ENCODE measurements at places on chromosomes 1 and 21.

DNA sequence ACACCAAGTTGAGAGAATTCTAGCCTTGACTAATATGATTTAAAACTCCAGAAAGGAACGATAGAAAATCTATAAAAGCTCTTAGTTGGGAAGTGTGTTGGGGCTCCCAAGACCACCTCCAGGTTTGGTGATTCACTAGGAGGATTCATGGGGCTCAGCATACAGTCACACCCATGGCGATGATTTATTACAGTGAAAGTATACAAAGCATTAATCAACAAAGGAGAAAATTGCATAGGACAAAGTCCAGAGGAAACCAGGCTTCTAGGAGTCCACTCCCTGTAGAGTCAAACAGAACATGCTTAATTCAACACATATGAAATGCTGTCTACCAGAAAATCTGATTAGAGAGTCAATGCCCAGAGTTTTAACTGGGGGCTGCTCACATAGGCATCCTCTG, 4.8 kb downstream of the CDCA8 start:
- DNase-seq, result no peak

GRCh38 chr1:14678011-14678638, 79.6 kb downstream of the KAZN start:
- DNase-seq, result no peak

- DNase-seq, result no peak
Measured at GRCh38 chr1:12028248-12028647, 8.9 kb downstream of the MIIP start.

DNA sequence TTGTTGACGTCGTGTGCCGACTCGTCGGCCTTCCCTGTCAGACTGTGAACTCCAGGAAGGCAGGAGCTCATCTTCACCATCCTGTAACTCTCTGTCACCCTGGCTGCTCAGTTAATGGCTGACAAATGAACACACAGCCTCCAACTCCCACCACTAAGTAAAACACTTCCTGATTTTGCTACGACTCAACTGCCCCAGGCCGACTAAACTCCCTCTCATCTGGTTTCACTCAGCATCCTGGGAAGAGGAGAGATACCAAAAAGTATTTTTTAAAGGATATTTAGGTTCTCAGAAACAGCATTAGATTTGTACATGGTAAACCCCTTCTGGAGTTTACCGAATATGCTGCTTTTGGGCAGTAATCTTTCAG, 18.2 kb upstream of the LHX4 start:
- peak; percentile 52 for DNase-seq

DNA sequence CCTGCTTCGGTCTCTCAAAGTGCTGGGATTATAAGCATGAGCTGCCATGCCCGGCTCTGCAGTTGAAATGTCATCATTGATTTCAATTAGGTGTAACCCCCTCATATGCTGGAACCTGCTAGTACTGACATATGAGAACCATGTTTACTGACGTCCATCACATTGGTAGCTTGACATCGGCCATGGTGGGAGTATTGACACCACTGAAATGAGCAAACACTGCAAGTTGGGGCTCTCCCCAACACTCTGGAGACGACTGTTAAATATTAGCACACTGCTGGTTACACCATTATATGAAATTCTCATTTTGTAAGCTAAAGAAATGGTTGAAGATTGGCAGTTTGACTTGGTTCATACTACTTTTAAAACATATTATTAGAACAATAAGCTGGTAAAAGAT, 63.7 kb downstream of the CNST start:
- no peak for DNase-seq

GRCh38 chr1:116724765-116725375, 29.4 kb upstream of the CD2 start:
- DNase-seq, result peak; percentile 54

DNA sequence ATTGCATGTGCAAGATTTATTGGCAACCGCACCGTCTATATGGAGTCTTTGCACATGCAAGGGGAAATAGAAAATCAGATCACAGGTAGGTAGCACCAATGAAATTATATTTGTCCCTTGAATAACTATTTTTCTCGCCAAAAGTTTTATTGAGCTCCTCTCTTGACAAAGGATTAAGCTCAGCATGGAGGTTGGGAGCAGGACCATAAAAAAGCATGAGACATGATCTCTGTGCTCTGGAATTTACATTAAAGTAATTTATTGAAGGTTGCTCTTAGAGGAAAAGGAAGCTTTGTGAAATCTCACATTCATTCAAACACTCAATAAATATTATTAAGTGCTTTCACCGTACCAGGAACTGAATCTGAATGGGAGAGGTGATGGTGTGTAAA, 66.0 kb upstream of the UBE2U start:
- DNase-seq, result no peak

DNA sequence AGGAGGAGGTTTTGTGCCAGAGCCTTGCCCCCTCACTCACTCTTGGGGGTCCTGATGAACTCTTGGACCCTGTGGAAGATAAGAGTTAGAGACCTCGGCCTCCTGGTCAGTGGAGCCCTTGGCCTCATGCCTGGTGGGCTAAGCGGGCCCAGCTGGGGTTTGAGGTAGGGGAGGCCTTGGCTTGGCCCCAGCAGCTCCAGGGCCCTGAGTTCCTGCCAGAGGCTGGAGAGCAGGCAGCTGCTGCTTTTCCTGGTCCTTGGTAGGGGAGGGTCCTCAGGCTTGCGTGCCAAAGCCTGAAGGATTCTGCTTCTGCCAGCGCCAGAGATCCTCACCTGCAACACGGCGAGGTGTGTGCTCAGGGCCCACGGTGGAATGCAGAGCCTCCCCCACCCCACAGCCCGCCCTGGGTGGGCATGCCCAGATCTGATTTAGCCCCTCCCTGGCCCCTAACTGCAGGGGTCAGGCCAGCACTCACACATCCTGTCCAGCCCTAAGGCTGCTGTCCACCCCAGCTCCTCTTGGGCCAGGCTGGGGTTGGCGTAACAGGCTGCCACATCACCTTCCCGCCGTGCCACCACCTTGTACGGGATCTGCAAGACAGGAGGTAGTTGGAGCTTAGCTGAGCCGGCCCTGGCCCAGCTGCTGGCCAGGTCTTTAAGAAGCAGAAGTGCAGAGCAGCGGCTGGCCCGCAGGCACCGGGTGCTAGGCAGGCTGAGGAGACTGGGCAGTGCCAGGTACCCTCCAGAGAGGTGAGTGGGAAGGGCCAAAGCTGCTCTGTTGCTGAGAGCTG, 4.7 kb downstream of the GALE start:
- DNase-seq, result no peak

GRCh38 chr1:21511579-21512522, 2.6 kb downstream of the ALPL start:
- no peak for DNase-seq

DNA sequence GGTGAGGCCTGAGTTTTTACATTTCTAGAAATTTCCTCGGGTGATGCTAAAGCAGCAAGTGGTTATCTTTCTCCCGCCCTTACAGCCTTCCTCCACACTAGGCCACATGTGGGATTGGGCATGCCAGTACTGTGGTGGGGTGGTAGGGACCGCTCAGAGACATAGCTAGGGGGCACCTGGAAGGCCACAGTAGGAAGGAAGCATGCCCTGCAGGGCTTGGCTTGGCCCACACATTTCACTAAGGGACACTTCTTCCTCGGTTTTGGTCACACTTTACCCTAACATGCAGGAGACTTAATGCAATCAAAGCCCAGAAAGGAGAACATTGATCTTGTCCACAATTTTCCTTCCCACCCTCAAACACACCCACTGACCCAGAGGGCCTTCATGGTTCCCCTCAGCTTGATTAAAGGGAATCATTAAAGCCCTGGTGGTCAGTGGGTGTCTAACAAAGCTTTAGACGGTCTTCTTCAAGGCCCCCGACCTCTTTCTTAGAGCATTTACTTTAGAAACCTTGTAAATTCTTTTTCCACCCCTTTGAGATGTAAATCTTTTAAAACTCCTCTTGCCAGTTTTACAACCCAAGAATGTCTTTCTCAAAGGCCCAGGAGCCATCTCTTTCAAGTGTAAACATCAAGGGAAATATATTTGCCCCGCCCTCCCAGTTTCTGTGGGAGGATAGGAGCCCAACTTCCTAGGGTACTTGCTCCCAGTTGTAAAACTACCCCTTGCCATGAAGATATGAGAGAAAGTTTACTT, 246.4 kb upstream of the PTBP2 start:
- no peak for DNase-seq

DNA sequence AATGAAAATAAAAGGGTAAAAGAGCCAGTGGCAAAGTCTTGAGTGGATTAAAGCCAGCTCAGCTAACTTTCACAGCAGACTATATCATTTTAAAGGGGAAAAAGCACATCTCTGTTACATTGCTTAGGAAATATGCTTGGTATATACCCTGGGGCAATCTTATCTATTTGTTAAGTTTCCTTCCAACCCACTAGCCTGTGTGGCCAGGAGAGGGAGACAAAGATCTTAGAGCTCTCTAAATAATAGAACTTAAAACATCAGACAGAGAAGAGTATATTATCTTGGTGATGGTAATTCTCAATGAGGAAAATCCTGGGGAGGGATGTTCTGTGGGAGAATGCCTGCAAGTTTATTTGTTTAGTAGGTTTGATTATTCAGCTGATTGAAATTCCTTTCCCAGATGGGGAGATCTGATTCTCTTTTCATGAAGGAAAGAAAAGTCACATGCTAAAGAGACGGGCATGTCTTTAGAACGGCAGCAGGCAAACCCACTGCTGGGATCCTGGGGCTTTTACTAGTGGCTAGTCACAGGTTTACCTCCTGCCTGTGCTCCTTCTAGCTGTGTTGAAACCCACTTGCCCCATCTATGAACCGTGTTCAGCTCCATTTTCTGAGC, 3.6 kb downstream of the KCNE2 start:
- peak; percentile 85 for DNase-seq

- DNase-seq, result no peak
Measured at GRCh38 chr1:10740123-10740522, 56.3 kb downstream of the CASZ1 start.

- no peak for DNase-seq
Measured at GRCh38 chr21:43585514-43585913, 73.8 kb downstream of the HSF2BP start.

DNA sequence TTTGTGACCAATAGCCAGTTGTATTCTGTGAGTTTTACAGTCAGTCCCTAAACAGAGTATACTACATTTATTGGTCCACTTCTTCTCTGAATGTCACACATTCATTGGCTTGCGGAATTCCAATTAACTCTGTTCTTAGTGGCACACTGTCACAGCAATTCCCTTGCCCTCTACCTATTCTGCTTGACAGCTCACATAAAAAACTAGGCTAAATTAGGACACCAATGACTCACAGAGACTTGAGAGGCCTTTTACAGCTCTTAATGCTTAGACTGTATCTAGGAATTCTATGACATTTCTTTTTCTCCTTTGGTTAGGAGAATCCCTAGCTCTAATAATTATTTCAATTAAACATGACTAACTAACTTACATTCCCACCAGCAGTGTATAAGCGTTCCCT, 104.1 kb downstream of the NEGR1 start:
- DNase-seq, result no peak

- peak; percentile 9 for DNase-seq
Measured at GRCh38 chr1:214660900-214661299, 57.9 kb downstream of the CENPF start.

DNA sequence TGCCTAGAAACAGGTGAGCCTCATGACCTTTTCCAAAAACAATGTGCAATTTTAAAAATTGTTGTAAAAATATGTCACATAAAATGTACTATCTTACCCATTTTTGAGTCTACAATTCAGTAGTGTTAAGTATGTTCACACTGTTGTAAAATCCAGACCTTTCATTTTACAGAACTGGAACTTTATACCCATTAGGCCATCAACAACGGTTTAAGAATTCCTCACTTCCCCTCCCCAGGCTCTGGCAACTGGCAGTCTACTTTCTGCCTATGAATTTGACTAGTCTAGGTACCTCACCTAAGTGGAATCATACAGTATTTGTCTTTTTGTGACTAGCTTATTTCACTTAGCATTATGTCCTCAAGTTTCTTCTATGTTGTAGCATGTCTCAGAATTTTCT, 8.6 kb downstream of the CTSE start:
- DNase-seq, result no peak

- no peak for DNase-seq
Measured at GRCh38 chr1:60108196-60108595, 34.6 kb upstream of the C1orf87 start.

- DNase-seq, result no peak
Measured at GRCh38 chr1:189499736-189500135, 977.9 kb downstream of the BRINP3 start.

GRCh38 chr1:214429951-214430770, 121.2 kb downstream of the PTPN14 start:
- DNase-seq, result no peak

GRCh38 chr1:64516301-64516700, 46.4 kb downstream of the CACHD1 start:
- DNase-seq, result no peak

GRCh38 chr21:33115631-33116510, 45.9 kb downstream of the OLIG1 start:
- DNase-seq, result peak; percentile 7

DNA sequence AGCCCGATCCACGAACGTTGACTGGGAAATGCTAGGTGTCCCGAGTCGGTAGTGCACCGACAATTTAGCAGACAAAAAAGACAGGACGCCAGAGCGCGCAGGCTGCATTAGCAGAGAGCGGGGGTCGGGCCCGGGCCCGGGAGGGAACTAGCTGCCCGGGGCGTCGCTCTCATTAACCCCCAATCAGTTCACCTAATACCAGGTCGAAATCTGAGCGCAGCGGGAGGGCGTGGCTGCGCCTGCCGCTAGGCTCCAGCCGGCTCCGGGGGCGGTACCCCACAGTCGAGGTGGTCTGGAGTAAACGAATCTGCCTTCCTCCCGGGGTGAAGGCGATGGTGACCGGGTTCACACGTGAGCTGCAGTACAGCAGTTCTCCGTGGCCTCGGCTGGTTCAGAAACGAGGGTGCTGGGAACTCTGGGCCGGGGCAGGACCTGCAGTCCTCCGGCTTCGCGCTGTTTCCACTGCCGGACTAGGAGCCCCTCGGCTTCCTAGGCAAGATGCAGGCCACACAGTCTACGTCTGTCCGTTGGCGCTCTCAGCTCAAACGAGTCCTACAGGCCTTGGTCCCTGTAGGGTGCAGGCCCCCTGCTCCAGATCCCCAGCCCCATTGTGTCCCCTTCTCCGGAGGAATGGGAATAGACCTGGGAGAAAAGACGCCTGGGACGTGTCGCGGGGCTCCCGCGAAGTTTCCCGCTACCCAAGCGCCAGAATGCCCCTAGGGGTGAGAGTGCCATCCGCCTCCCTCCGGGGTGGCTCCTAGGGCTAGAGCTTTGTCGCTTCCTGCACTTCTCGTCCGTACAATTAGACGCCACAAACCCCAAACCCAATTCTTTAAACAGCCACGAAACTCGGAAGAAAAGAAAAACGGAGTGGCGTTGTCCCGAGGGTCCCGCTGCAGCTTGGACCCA, 2.0 kb downstream of the GFI1 start:
- DNase-seq, result peak; percentile 62

GRCh38 chr1:230772457-230773395, 25.5 kb downstream of the CAPN9 start:
- DNase-seq, result peak; percentile 13

- DNase-seq, result peak; percentile 78
Measured at GRCh38 chr1:204493145-204493983, 1.2 kb downstream of the PIK3C2B start.

DNA sequence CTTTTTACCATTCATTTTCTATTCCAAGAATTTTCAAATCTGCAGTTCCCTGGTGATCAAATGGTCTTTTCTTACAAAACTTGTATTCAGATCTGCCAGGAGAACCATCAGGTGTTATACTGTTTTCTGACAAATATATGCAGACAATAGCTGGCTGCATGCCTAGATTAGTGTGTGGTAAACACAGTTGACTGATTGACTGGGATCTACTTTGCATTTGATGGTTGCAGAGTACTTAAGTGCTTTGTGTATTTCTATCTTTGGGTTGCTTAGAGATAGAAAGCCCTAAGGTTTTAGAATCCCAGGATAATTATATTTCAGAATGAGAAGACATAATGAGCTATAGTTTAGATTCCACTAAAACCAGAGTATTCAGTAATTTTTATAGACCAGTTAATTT, 102.0 kb upstream of the CHODL start:
- DNase-seq, result no peak

Data from Kasumi-1 (cell line).